ENCODE measurements at places on chromosomes 1 and 21. TPM values are rescaled to one million over a fixed set of nuclear protein-coding genes. Genes with fewer than 3 reads are reported as not detected.

GRCh38 chr1:10428984-10429383, 1.2 kb upstream of the CENPS start:
- no peak for DNase-seq

DNA sequence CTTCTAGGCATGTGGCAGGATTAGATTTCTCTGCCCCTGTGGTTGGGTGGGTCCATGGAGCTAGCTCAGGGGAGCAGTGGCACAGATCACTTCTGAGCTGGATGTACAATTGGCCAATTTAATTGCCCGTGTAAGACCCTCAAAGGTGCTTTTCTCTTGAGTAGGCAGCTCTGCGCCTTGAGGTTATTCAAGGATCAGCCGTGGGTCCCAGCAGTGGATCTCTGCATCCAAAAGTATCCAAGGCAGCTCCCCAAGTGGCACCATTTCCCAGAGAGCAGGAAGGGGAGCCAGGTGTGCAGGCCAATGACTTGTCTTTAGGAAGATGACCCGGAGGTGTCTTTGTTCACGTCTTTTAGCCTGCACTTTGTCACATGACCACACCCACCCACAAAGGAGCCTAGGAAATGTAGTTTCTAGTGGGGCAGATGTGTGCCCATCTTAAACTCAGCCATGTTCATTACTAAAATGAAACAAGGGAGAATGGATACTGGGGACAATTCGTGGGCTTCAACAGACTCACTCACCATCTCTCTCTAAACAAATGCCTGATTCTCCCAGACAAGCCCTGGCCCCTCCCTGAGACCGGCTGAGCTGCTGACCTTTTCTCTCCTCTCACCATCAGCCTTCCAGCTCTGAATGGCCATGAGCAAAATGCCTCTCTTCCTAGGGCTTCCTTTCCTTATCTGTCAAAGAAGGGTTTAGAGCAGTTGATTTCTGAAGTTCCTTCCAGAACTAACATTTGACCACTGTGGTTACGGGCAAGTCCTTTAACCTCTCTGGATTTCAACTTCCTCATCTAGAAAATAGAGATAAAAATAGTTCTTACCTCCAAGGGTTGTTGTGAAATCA, 41.4 kb upstream of the TENT5C start:
- DNase-seq, result no peak

Gene FAM72A
- 5.0 TPM for total RNA-seq

Gene GPR52
- total RNA-seq, result 2.7 TPM

GRCh38 chr1:41830726-41831125, 88.0 kb downstream of the HIVEP3 start:
- DNase-seq, result no peak

Gene FALEC
- not detected for total RNA-seq

DNA sequence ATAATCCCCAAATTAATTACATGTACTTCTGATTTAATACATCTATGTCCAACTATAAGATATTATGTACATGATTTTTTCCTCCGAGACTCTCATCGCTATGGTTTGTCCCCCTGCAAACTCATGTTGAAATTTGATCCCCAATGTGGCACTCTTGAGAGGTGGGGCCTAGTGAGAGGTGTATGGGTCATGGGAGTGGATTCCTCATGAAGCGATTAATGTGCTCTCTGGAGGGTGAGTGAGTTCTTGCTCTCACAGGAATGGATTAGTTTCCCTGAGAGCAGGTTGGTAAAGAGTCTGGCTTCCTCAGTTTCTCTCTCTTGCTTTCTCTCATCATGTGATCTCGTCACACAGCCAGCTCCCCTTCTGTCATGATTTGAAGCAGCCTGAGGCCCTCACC, 16.1 kb downstream of the HSF2BP start:
- no peak for DNase-seq

DNA sequence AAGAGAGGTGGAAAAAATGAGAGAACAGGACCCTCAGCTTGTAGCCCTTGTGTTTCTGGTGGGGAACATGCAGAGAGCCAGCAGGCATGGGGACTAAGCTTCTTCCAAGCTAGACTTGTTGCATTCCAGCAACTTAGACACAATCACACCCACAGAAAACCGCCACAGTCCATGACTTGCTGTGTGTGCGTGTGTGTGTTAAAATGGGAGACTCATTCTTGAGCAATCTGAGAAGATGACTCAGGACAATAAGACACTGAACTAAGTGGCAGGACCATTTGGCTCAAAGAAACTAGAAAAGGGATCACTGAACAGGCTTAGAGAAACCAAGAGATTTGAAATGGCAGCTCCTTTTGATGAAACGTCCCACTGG, 78.0 kb downstream of the HLX start:
- no peak for DNase-seq

- peak; percentile 46 for DNase-seq
Measured at GRCh38 chr1:67347688-67348472, 40.2 kb downstream of the IL12RB2 start.

Gene CCDC185
- total RNA-seq, result not detected

Gene NUF2
- total RNA-seq, result 1.9 TPM

- DNase-seq, result no peak
Measured at GRCh38 chr21:42636520-42637266, 16.7 kb upstream of the PDE9A start.

Gene BSND
- not detected for total RNA-seq

Gene SLAMF9
- total RNA-seq, result not detected

DNA sequence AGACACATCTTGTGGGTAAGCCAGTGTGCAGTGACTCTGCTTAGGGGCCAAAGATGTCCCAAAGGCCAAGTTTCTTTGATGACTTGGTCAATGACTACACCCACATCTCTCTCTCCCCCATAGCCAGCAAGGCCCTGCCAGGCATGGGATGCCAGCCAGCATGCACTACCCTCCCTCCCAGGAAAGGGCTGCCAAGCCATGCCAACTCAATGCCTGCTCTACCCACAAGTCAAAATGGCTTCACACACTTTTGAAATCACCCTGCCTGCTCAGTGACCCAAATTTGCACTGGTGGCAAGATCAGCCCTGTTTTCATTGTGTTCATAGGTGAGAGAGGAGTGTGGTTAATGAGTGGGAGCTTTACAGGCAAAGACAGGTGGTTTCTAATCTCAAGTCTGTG, 112.5 kb downstream of the MATN1 start:
- no peak for DNase-seq

Gene OR14K1
- total RNA-seq, result not detected

DNA sequence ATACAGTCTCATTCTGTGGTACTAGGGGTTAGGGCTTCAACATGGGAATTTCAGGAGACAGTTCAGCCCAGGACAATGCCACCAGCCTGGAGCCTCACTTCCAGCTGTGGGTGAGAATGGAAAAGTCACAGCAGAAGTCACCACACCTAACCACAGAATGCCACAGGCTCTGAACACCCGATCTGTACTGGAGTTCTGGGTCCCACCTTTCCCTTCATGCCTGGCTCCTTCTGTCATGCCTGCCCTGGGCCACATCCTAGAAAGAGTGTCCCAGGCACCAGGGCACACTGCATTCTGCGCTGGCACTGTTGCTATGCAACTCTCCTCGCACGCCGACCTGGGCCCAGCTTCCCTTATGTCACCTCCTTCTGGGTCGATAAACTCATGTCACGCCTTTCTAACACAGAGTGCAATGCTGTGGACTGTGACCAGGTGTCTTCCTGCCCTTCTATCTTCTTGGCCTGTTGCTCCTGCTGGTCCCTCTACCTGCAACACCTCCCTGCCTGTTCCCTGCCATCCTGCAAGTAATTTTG, 21.2 kb downstream of the RCSD1 start:
- no peak for DNase-seq

DNA sequence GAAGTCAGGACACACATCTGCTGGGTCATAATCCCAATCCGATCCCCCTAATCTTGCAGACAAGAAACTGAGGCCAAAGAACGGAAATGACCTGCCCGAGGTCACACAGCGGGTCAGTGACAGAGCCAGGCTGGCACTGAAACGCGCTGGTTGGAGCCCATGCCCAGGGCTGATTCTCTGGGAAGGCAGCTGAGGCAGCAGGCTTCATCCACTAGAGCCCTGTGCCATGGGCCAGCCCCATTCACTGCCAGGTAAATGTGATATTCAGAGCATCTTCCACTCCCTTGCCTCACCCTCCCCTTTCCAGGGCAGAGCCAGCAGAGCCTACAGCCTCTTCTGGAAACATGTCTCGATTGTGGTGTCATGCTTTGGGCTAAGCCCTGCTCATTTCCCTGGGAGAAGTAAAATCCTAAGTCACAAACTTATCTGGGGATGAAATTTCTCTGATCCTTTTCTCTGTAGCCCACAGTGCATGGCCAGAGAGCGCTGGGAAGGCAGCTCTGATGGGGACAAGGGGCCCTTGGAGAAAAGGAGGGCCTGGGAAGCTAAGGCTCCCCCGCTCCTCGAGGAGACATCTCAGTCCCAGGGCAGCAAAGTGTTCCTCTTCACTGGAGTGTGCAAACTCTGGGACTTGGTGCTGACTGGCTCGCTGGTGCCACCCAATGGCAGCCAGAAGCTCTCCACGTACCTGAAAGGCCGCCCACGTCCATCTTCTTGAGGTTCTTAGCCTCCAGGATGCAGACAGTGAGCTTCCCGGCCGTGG, 110.4 kb downstream of the SYT2 start:
- DNase-seq, result peak; percentile 75

Gene FAM177B
- total RNA-seq, result not detected

Gene SEC16B
- 1.8 TPM for total RNA-seq

DNA sequence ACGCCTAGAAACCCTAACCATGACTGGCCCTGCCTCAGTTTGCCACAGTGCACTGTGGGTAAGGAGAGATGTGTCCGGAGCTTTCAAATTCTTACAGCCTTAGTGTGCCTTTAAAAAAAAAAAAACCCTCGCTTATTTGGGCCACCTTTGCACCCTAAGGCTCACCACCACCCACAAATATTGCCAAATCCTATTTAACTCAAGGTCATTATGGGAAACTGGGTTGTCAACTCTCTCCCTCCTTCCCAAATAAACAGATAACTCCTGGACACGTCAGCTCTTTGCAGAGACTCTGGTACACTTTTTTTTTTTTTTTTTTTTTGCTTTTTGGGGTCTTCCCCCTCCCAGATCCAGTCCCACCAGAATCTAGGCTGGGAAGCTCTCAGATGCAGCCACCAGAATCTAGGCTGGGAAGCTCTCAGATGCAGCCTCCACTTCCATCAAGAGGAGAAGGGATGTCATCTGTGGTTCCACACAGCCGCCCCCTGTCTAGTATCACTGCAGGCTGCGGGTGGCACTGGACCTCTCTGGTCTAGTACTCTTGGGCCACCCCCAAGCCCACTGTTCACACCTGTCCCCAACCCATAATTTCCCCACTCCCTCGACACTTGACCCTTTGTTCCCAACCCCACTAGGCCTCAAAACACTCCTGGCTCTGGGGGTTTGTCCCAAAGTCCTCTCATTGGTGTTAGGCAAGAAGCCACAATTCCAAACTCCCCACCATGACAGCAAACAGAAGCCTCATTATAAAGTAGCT, 3.4 kb downstream of the DHRS3 start:
- no peak for DNase-seq

- DNase-seq, result no peak
Measured at GRCh38 chr21:42084079-42084478, 13.0 kb downstream of the UMODL1 start.

DNA sequence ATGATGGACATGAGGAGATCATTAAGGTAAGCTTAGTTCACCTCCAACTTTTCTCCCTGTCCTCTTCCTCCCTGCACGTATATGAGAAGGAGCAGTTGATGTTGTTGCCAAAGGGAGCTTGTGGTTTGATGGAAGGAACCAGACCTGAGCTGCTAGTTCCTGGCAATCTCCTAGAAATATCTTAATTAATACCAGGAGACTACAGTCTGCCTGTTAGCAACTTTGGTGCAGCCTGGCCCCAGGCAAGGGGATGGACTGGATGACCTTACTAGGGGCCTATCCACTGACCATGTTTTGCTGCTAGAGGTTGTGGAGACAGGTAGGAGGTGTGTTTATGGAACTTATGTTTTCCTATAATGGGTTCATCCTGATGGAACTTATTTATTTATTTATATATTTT, 22.6 kb downstream of the TUFT1 start:
- no peak for DNase-seq

DNA sequence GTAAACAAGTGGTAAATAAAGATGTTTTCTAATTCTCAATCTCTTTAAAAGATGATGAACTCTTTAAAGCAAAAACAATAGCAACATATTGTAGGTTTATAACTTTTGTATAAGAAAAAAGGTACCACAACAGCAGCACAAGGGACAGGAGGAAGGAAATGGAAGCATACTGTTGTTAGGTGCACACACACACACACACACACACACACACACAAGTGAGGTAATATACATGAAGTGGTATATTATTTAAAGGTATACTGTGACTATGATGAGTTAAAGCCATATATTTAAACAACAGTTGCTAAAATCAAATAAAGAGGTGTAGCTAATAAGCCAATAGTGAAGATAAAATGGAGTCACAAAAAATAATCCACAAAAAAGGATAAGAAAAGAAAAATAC, 20.0 kb downstream of the PPP1R15B start:
- no peak for DNase-seq

DNA sequence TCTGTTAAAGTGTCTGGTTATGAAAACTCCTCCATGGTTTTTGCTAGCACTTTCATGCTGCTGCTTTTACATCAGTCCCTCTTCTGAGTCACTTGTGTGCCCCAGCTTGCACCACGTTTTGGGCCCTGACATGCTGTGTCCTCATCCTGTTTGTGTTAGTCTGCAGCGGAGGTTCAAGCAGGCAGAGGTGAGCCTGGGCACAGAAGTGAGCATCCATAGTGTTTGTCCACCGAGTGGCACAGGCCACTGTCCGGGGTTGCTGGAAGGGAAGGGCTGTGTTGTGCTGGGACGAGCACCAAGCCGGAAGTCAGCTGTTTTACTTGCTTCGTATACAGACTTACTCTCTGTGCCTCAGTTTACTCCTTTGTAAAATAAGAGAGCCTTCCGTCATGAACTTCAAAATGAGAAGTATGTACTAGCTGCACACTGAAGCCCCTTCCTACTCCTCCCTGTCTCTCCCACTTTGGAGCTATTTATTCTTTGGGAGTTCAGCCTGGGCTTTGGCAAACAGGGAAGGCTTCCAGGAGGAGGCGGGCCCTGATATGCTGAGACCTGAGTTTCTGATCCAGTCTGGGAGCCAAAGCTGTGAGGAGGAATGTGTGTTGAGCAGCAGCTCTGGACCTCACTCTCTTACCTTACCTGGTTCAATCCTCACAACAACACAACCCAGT, 10.7 kb upstream of the LAPTM5 start:
- DNase-seq, result no peak

Measured in left lung (tissue), 14 donors.